ENCODE measurements at places on chromosomes 1 and 21.

- no peak for DNase-seq
Observed at GRCh38 chr1:202164271-202165037, 4.1 kb upstream of the PTPN7 start.

DNA sequence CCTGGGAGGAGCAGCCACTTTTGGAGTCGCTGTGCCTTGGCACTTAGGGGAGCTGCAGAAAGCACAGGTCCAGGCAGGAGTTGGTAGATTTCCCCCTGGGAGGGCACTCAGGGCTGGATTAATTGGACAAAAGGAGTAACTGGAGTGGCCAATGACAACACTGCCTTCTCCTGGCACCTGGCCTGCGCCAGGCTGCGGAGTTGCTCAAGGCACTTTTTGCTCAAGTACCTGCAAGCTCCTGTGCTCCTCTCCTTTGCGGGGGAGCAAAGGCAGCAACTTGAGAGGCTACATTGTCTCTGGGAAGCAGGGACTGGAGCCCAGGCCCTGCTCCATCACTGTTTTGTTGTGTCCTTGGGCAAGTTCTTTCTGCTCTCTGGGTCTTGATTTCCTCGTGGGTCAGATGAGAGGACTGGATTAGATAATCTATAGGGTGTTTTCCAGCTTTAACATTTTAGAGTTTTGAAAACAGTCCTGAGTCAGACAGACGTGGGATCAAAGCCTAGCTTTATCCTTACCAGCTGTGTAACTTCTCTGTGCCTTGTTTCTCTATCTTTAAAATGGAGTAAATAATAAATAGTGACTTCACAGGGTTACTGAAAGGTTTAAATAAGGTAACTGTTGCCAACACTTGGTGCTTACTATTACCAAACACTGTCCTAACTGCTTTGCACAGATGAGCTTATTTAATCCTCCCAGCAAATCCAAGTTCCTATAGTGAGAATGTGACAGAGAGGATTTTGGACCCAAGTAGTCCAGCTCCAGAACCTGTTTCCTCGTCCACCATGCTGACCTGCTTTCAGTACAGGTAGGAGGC, 18.0 kb upstream of the GRHL3 start:
- no peak for DNase-seq

DNA sequence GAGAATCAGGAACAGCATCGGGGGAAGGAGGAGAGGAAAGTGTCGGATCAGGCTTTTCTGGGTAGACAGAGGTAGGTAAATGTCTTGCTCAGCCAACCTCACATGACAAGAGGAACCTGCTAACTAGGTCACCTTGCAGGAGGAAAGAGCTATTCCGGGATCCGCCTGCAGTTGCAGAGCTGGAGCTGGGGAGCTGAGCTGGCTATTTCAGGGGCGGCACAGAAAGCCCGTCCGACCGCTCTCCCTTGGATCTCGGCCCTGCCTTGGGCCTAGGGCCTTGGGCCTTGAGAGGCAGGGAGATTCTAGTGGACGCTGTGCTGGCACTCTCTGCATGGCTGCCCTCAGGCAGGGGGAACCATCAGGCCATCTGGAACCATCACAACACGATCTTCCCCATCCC, 56.5 kb upstream of the CTPS1 start:
- DNase-seq, result no peak

DNA sequence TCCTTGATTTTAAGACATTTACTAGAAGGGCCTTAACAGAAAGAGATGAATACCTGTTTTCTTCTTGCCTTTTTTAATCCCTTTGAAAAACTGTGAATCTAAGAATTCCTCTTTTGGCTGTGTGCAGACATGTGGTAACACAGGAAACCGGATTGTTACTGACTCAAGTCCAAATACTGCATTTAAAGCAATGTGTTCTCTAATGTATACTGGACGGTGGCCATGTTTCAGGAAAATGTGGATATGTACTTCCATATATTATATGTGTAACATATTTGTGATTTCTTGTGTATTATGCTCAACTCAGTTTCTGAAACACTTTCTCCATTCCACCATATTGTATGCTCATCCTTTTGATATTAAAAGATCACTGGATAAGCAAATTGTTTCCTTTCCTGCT, 185.1 kb downstream of the LRRC7 start:
- no peak for DNase-seq

GRCh38 chr1:231626951-231627614, 493 bp downstream of the DISC1 start:
- peak; percentile 62 for DNase-seq

- no peak for DNase-seq
Observed at GRCh38 chr1:178452013-178452412, 44.8 kb downstream of the CLEC20A start.

DNA sequence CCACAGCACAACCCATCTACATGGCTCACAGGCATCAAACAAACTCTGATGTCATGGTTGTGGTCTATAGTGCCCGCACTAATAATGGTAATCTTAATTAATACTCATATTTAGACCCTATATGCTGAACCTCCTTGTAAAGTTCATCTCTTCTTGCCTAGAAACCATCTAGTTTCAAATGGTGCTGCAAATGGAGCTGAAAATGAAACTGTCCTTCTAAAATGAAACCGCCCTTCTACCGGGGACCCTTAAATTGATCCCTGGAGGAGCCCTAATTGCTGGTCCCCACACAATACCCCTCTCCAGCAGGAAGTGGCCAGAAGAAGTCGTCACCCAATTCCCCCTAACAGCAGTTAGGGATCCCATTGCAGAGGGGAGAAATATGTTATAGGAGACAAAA, 612.6 kb downstream of the MRPL39 start:
- no peak for DNase-seq

DNA sequence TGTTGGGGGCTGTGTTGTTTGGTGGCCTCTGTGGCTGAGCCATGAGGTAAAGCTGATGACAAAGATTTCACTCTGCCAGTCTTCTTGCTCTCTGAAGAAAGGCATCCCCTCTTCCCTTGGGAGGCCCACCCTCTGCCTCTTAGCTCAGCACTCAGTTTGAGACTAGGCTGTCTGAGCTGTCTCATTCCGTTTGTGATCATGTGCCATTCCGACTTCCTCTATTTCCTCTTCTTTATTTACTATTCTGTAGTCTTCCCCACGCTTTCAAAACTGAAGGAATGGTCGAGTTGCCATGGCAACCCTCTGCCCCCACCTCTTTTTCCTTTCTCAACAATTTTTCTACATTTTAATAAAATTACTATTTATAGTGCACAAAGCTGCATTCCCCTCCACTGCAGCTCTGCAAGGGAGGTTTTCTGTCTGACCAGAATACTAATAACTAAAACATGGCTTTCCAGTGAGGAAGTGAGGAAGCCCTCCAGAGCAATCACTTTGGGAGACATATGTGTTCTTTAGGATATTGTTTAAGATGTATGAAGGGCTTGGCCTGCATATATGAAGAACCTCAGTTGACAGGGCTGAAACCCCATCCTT, 30.8 kb downstream of the KCNA3 start:
- DNase-seq, result no peak

- DNase-seq, result peak; percentile 24
Observed at GRCh38 chr1:94819945-94820746, at the start of gene SLC44A3. Gene SLC44A3, plus strand, starts transcription at chr1:94820357. Its CDS starts 95 bp downstream, at chr1:94820452.

DNA sequence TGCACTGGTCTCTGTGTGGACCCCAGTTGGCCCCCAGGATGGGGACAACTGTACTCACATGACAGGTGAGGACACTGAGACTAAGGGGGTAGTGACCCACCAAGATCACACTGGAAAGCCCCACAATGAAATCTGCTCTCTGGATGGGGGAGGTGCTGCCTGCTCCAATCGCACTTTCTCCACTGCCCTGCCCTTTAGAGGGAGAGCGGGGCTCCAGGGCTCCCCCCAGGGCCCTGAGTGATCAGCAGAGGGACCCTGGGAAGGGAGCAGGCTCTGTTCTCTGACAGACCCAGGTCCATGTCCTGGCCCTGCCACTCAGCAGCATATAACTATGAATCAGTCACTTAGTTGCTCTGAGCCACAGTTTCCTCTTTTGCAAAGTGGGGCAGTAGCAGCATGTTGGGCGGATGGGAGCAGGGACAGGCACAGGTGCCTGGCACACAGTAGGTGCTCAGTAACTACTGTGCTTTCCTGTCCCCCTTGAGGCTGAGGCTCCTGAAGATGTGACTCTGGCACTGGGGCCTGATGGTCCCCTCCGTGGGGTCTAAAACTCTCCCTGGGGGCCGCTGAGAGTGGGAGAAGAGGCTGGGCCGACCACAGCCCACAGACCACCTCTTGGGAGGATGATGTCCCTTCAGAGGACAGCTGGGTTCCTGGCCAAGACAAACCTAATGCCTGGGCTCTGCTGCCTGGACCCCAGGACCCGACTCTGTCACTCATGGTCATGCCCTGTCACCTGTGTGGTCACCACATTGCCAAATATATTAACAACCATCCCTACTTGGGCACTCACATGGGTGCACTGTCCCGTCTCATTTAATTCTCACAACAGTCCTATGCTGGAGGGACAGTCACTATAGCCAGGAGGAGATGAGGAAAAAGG, 222.7 kb downstream of the PTPRU start:
- no peak for DNase-seq

- no peak for DNase-seq
Observed at GRCh38 chr1:35888255-35888654, 5.2 kb downstream of the AGO1 start.

GRCh38 chr1:246364415-246364941, 142.6 kb downstream of the SMYD3 start:
- no peak for DNase-seq

DNA sequence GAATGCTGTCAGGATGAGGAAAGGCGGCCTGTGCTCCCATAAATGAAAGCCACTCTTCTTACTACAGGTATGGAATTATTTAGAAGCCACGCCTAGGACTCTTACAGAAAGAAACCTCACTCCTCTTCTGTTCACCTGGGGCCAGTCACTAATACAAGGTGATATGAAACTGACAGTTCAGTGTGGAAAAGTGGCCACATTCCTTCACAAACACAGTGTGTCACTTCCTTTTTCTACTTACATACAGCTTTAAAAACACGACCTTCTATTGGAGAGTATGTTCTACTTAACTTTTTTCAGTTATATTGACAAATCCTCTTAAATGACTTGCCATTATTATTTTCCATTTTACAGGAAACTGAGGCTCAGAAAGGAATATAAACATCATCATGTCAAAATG, 163.1 kb downstream of the PCNX2 start:
- no peak for DNase-seq

- no peak for DNase-seq
Observed at GRCh38 chr1:202010180-202011015, at the start of gene ELF3. Gene ELF3, plus strand, starts transcription at chr1:202010587. Its CDS starts 550 bp downstream, at chr1:202011137.

DNA sequence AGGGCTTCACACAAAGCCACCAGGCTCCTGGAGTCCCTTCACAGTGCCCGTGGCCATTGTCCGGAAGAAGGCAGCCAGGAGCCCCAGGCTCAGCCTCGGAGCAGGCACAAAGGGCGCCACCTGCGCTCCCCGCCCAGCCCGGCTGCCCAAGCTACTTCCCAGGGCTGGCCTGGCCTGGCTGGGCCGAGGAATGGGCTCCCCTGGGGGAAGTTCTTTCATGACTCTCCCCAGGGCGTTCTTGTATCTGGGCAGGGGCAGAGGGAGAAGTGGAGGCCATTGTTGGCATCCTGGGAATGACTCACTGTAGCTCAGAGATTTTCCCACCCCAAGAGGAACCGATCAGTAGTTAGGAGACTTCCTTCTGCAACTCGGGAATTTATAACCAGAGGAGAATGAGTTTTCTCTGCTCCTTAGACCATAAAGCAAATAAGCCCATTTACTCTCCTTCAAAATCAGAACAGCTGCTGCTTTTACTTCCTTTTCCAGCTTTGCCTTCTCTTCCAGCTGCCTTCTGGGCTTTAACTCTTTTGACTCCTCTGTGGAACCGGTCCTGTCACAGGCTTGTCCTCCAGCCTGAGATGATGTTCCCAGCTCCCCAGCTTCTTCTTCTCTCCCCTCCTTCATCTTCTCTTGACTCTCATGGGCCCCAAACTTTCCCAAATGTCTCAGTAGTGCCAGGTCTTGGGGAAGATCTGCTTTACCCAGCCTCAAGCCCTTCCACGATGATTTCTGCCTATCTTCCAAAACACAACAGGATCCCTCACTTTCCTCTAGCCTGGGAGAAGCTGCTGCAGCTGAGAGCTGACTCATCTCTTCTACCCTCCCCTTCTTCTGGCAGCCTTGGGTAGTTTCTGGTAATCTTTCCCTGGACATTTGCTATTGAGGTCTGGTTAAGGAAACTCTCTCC, 118.7 kb upstream of the CD34 start:
- DNase-seq, result no peak

DNA sequence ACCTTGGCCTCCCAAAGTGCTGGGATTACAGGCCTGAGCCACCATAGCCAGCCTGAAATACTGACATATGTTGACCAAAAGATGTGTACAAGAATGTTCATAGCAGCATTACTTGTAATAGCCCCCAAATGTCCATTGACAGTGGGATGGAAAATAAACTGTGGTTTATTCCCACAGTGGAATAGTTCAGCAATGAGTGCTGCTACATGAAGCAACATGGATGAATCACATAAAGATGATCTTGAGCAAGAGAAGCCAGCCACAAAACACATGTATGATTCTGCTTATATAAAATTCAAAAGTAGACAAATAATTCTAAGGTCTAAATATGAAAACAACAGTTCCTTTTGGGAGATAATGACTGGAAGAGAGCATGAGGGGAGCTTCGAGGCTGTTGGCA, 9.1 kb upstream of the CREG1 start:
- DNase-seq, result no peak

- no peak for DNase-seq
Observed at GRCh38 chr1:37112430-37112829, 78.1 kb upstream of the GRIK3 start.

GRCh38 chr1:95033843-95034242, 38.9 kb downstream of the ALG14 start:
- no peak for DNase-seq

GRCh38 chr1:917466-918091, 6.1 kb upstream of the SAMD11 start:
- no peak for DNase-seq

DNA sequence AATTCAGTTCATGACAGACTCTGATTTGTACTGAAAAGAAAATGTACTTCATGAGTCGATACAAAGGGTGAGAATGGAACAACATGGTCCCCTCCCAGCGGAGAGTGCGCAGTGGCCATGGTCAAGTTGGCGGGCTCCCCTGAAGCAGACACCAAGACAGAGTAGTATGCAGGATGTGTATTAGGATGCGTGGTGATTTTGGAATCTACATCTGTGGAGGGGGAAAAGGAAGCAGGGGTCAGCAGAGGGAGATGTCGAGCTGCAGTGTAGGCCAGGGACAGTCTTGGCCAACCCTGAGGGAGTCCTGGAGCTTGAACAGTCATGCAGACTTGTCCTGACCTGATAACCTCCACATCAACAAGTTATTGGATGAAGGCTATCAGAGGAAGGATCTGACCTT, 481.0 kb downstream of the OMA1 start:
- DNase-seq, result no peak

- DNase-seq, result no peak
Observed at GRCh38 chr1:180504186-180504585, 1.8 kb upstream of the ACBD6 start.

Data from 8988T (cell line).